NCI-H2029 treated with DMSO at 0.1 percent for 48 hours (cell line): ENCODE measurements at places on chromosomes 11 and 22.

- no peak for DNase-seq
Measured at GRCh38 chr22:39988386-39989114, 6.2 kb upstream of the FAM83F start.

DNA sequence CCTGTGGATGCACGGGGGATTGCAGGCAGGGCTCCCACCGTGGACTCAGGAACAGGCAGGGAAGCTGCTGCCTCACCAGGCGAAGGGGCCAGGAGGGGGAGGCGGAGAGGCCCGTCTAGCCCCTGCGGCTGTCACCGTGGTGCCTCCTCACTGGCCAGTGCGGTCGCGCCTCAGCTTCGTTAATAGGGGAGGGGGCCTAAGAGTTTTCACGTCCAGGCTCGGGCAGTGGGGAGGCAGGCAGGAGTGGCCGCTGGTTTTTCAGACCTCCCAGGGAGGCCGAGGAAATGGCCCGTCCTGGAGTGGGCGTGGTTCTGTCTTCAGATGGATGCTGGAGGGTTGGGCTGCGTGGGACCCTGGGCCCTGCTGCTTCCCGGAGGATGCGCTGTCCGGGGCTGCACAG, 91.1 kb upstream of the B3GAT1 start:
- no peak for DNase-seq

GRCh38 chr11:69641681-69642548, 959 bp downstream of the CCND1 start:
- DNase-seq, result no peak

DNA sequence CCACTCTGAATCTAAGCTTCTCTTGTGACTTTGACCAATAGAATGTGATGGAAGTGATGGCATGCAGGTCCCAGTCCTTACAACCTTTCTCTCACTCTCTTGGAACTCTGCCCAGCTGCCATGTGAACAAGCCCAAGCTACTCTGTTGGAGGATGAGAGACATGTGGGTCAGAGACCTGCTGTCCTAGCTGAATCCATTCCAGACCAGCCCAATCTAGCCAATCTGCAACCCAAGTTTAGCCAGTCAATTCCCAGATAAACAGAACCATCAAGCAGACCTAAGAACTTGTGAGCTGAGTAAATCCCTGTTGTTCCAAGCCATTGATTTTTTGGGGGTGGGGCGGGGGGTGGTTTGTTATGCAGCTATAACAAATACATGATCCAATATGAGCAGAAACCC, 69.2 kb upstream of the GRK3 start:
- no peak for DNase-seq

DNA sequence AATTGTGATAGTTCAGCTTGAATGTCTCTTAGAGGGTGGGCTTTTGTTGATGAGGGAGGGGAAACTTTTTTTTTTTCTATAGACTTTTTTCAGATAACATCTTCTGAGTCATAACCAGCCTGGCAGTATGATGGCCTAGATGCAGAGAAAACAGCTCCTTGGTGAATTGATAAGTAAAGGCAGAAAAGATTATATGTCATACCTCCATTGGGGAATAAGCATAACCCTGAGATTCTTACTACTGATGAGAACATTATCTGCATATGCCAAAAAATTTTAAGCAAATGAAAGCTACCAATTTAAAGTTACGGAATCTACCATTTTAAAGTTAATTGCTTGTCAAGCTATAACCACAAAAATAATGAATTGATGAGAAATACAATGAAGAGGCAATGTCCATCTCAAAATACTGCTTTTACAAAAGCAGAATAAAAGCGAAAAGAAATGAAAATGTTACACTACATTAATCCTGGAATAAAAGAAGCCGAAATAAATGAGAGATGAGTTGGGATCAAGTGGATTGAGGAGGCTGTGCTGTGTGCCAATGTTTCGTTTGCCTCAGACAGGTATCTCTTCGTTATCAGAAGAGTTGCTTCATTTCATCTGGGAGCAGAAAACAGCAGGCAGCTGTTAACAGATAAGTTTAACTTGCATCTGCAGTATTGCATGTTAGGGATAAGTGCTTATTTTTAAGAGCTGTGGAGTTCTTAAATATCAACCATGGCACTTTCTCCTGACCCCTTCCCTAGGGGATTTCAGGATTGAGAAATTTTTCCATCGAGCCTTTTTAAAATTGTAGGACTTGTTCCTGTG, 3.9 kb downstream of the MALAT1 start:
- DNase-seq, result no peak

GRCh38 chr11:1777737-1778136, 14.0 kb upstream of the CTSD start:
- no peak for DNase-seq
